ENCODE measurements at places on chromosomes 6 and 20.

GRCh38 chr6:22789315-22789714 lies 219.9 kb downstream of the HDGFL1 start:
- no peak for DNase-seq

GRCh38 chr20:58911970-58912369 lies 59.5 kb downstream of the GNAS start:
- DNase-seq, result no peak

DNA sequence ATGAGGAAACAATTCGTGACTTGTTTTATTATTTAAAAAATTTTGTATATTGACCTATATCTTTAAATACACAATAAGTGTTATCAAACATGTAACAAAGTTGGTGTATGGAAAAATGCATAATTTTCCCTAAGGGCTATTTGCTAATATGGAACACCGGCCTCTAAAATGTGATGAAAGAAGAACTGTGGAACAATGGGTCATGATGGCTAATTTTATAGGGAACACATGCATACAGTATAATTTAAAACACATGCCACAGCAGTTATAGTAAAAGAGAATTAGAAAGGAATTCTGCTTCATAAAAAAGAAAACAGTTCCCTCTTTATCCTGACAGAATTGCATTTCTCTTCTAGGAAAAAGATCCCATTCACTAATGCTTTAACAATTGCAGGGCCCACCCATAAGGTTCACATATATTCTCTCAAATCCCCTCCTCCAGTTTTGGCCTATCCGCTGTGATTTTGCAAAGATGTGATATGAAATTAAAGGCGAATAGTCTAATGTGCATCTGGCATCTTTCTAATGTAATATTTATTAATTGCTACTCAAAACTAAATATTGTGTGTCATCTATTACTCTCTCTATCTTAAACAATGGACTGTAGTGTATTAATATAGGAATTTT lies 628.1 kb upstream of the CITED2 start:
- DNase-seq, result no peak

DNA sequence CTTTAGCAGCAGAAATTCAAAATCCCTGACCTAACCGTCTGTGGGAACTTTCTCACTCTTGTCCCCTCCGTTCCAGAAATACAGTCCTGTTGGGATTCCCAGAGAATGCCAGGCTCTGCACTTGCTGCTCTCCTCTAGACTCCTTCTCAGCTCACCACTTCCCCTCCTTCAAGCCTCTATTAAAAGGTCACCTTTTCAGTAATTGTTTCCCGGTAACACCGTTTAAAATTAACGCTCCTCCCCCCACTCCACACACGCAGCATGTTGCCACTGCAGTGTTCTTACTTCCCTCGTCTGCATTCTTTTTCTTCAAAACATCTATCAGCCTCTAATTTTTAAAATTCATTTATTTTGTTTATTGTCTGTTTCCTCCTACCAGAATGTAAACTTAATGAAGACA lies 48.6 kb upstream of the LGSN start:
- no peak for DNase-seq

DNA sequence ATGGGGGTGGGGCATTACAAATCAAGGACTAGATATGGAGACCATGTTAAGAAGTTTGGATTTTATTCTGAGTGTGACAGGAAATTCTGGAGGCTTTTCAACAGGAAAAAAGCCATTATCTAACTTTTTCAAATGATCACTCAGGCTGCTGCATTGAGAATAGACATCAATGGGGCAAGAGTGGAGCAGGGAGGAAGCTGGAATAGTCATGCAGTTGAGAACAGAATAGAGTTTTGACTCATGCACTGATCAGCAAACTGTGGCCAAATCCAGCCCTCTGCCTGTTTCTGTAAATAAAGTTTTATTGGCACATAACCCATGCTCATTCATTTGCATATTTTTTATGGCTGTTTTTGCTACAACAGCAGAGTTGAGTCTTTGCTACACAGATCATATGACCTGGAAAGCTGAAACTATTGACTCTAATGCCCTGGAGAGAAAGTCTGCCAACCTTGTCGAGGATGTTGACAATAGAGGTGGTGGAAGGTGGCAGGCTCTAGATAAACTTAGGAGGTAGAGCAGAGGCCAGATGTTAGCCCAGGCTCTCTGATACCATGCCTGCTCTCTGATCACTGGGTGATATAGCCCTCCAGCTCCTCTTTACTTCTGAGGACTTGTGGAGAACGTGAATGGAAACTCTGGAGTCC lies 441.8 kb downstream of the PTPRT start:
- DNase-seq, result no peak

DNA sequence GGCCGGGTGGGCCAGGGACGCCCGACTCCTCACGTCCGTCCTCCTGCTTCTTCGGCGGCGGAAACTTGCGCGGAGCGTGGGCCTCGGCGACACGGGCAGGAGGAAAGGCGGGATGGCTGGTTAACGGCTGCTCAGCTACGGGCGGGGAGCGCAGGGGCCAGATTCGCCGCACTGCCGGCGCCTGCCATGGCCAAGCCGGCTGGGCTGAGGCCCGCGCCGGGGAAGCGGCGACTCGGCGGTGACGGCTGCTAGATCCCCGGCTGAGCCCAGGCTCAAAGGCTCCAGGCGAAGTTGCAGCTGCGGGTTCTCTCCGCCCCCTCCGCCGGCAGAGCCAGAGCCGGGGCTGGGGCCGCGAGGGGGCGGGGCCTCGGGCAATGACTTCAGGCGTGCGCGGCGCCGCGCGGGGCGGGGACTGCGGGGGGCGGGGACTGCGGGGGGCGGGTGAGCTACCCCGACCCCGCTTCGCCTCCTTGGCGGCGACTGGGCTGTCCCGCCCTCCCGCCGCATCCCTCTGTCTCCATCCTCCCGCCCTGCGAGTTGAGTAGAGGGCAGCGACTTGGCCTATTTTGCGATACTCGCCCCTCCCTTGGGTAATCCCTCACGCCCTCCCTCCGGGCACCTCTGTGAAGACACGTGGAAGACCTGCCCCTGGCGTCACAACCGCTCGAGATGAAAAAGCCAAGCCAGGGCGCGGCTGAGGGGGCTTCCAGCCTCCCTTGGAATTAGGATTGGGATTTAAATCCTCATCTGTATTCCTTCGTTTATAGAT lies at the start of gene CEP85L:
Gene CEP85L (minus strand): TSS at position 310 of the 769 bp plus-strand sequence. CDS start 322 bp downstream, outside the sequence.
- peak; percentile 83 for DNase-seq

- DNase-seq, result no peak
Observed at GRCh38 chr6:37931066-37931465, 111.5 kb downstream of the ZFAND3 start.

- no peak for DNase-seq
Observed at GRCh38 chr6:53639520-53639919, 26.0 kb downstream of the KLHL31 start.

DNA sequence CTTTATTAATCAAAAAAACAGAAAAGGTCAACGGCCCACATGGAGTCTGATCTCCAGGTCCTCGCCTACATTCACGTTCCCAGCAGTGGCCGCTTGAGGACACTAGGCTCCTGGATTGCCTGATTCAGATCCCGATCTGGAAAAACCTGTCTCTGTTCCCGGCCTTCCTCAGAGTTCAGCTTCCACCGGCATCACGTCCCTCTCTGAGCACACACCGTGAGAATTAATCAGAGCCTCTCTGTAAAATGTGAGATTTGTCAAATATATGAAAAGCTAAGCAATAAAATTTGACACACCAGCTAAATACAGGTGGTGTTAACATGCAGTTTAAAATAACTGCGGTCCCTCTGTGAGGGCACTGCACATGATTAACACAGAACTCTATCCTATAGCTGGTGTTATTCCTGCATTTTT lies 122.8 kb upstream of the COL21A1 start:
- no peak for DNase-seq
